GM23338 (cell line): ENCODE measurements at places on chromosomes 12 and 14. TPM values are rescaled to one million over a fixed set of nuclear protein-coding genes. Genes with fewer than 3 reads are reported as not detected.

The IKZF4 gene
- 9.0 and 12.2 TPM in 2 replicates for total RNA-seq

- peak; percentile 73 for DNase-seq
- peaks cover 41% of the 10 kb centered on the region for H3K36me3 ChIP-seq
- H3K27ac ChIP-seq = peak overlapping the region; percentile 94; the same call in 1 of the 2 replicates
- peaks cover 9% of the 10 kb centered on the region for H3K27me3 ChIP-seq
- peak overlapping the region; percentile 99 for H3K4me3 ChIP-seq
These were observed 1.7 kb downstream of the CCND2 start for GRCh38 chr12:4275016-4275869.

DNA sequence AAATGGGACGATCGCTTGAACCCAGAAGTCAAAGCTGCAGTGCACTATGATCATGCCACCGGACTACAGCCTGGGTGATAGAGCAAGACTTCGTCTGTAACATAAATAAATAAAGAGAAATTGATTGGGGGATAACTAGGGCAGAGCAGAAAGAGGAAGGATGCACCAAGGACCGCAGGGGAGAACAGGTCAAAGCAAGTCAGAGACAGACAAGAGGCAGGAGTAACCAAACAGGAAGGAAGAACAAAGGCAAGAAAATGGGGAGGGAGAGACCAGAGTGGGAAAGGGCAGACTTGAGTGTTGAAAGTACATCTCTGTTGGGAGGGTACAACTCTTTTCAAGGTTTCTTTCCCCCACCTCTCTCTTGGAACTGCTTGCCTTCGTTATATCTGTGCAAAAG is 50.8 kb upstream of the ELK3 start:
- H3K4me3 ChIP-seq = no peak overlapping the region
- DNase-seq = peak; percentile 26
- peaks cover 3% of the 10 kb centered on the region for H3K4me1 ChIP-seq
- no peaks in the 10 kb centered on the region for H3K27me3 ChIP-seq
- no peaks in the 10 kb centered on the region; the same call in 1 of the 2 replicates for H3K36me3 ChIP-seq

DNA sequence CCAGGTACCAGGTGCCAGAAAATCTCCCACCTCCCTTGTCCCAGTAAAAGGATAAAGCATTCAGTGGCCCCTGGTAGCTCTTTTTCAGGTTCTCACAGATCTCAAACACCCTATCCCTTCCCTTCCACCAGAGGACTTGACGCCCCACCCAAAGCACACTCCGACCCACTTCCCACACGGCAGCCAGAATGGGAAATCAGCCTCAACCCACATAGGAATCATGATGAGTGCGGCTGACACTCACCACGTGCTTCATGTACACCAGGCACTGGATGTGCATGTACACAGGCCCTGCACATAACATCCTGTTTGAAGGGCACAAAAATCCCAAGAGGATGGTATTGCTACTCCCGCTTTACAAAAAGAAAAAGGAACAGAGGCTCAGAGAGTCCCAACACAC is 71.9 kb downstream of the TBX3 start:
- H3K4me3 ChIP-seq = no peak overlapping the region
- no peaks in the 10 kb centered on the region for H3K36me3 ChIP-seq
- no peak overlapping the region for H3K27ac ChIP-seq
- no peaks in the 10 kb centered on the region for H3K4me1 ChIP-seq
- H3K27me3 ChIP-seq = no peaks in the 10 kb centered on the region

The SELPLG gene
- 0.56 TPM in 1 of 2 replicates, not detected in the other for total RNA-seq
